ENCODE measurements at places on chromosomes 12 and 14.

DNA sequence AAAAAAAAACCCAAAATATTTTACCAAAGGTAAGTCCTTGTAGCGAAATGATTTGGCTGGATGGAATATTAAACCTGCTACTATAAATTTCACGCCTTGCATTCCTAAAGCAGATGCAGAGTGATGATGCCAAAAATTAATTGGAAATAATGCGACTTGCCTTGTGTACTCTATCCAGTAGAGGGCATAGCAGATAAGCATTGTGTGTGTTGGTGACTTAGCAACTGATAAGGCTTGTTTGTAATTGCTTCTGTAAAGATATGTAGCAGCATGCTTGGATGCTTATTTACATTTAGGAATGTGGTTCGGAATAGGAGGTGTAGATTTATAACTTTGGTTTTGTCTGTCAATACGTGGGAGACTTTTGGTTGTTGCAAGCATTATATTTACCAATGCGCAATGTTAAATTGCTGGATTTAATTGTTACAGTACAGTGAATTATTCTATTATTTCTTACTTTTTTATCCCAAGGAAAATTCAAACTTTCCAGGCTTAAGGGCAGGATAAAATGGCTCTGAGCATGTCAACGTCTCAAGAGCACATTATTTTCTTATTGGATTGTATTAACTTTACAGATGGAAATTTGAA is 80.5 kb downstream of the TMEM260 start:
- no peak for DNase-seq

DNA sequence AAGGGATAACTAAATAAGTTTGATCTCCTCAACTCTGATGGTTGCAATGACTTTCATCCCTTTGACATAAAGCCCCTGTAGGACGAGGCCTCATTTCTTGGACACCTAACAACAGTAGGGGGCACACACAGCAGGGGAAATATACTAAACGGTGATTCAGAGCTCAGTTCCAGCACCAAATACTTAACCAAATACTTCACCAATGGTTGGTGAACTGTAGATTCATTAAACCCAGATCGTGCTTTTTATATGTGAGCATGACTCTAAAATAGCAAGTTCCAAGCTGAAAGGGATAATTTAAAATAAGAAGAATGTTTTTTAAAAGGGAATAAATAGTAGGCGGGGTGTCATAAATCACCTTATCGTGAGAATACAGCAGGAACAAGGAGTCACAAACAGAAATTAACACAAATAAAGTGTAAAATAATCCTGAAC is 53.2 kb downstream of the ATG2B start:
- DNase-seq, result no peak

- DNase-seq, result no peak
Observed at GRCh38 chr12:56350662-56351061, 9.2 kb downstream of the STAT2 start.

GRCh38 chr14:97762386-97762785 is 965.2 kb downstream of the VRK1 start:
- DNase-seq, result no peak

GRCh38 chr14:102727336-102728095 is 49.7 kb upstream of the TRAF3 start:
- DNase-seq, result no peak
